ENCODE measurements at places on chromosomes 16 and 17.

GRCh38 chr16:17668386-17668785, 197.6 kb upstream of the XYLT1 start:
- DNase-seq, result no peak

- no peak for DNase-seq
Observed at GRCh38 chr17:50588391-50589049, 28.0 kb downstream of the CACNA1G start.

DNA sequence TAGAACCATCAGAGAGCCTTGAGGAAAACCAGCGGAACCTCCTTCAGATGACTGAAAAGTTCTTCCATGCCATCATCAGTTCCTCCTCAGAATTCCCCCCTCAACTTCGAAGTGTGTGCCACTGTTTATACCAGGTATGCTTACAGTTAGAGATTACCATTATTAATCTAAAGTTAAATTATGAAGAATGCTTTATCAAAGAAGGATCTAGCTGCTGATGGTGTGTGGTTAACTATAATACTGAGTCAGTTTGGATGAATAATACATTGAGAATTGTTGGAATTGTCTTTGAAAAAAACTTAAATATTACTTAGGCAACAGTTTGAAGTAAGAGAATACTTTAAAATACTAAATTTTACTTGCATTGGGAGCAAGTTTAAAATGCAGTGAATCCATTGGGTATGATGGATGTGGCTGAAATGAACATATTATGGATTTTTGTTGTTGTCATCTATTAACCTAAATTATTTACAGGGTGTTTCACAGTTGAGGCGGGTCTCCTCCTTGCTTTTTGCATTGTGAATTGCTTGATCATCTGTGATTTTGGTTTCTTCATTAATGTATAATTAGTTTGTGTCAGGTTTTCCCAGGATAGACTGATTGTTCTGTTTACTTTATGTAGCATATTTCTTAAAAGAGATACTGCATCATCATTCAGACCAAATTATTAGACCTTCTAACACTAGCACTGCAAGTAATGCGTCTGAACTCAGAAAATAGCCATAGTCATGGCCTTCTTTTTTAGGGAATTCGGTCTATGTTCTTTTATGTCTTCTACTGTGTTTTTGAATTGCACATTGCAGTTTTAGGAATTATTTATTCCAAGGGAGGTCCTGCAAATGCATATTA, 47.8 kb downstream of the OMG start:
- DNase-seq, result no peak

GRCh38 chr17:73387746-73388577, 76.2 kb upstream of the CDC42EP4 start:
- no peak for DNase-seq

DNA sequence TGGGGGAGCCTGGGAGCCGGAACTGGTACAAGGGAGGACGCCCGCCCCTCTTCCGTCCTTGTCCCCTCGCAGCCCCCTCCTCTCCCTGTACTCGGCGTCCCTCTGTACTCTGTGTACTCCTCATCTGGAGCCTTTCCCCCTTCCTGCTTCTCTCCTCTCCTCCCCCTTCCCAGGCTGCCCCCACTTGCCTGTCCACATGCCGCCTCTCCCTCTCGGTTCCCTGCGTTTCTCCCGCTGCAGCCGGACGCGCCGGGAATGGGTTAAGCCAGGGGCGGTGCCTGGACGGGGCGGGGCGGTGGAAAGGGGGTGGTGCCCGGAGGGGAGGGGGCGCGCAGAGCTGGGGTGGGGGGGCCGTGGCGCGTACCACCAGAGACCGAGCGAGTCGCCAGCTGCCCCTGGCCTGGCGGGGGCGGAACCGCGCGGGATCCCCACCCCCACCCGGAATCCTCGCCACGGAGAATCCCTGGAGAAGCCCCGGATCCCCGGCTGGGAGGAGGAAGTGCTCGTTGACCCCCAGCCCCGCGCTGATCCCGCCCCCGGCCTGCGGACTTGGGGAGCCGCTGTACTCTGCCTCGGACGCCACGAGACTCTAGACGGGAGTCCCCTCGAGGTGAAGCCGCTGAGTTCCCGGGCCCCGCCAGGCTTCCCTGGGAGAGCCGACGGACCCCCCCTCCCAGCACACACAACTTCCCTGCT, 22.6 kb downstream of the GJD3 start:
- no peak for DNase-seq

GRCh38 chr17:80968602-80969029, 23.0 kb upstream of the CHMP6 start:
- no peak for DNase-seq

All from CD4-positive, alpha-beta T cell treated with Interleukin-4 for 4 hours (primary cell).